Activated CD4-positive, alpha-beta T cell treated with anti-CD3 and anti-CD28 coated beads for 48 hours (primary cell): ENCODE measurements at places on chromosomes 2 and 18.

GRCh38 chr2:226884166-226884565 is 48.3 kb downstream of the RHBDD1 start:
- no peak for DNase-seq

DNA sequence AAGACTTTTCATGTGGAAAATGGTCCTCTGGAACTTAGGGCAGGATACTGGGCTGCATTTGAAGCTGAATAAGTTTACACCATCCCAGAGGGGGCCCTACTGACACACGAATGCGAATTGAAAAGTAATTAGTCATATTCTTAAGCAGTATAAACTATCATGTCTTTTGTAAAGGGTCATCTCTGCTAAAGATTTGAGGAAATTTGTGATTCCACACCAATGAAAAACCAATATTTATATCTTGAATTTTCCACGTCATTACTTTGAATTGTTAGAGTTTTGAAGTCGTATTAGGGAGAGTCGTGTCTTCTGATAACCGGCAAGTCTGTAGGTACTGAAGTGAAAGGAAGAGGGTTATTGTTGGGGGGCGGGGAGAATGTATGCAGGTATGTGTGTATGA is 4.1 kb upstream of the OTX1 start:
- no peak for DNase-seq

GRCh38 chr2:85164145-85164569 is 31.0 kb downstream of the TCF7L1 start:
- no peak for DNase-seq

GRCh38 chr2:22002066-22002465 is 878.3 kb downstream of the TDRD15 start:
- DNase-seq: no peak

DNA sequence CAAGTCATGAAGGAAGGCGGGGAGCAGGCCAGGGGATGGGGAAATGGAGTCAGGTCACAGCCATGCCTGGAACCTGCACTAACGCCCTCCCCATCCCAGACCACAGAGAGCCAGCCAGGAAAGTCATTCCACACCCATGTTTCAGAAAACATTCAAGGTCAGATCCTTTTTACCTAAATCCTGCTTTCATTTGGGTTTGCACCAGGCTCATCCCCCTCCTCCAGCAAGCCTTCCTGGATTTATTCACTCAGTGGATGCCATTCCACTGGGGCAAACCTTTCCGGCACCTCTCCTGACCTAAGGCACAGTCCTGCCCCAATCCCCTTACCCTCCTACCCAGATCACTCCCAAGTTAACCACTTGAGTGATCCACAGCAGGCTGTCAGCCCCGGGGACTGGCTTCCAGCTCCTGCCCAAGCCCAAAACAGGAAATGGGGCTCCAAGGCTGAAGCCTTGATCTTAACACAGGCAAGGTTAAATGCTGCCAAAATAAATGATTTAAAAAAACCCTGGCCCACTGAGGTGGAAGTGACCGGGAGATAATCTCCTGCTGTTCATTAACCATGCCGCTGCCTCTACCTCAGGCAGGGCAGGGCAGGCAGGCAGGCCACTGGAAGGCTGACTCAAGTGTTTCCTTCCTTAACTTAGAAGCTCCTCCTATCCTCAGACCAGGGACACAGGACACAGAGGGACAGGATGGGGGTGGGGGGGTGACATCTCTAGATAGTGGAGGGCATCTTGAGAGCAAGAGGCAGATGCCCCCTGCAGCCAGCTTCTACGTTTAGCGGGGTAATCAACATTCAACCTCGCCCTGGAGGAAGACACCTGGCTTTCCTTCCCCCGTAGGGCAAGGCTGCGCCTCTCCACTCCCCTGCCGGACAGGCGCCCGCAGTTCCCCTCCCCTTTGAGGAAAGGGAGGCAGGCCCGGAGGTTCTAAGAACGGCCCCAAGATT is 1.4 kb downstream of the RAB11FIP5 start:
- DNase-seq: peak; percentile 20

DNA sequence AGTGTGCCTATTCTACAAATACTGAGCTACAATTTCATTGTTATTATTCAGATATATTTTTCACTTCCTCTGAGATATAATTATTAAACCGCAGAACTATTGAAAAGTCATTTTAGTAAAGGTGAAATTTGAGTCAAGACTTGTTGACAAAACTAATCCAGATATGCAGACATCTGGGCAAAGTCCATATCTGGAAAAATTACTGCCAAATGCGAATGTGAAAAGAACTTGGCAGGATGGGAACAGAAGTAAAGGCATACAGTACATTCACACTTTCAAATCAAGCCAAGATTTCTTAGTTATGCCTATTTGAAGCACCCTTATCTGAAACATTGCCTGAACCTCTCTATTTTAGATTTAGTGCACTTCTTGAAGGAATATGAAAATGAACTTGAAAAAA is 923.6 kb downstream of the CCDC85A start:
- no peak for DNase-seq

- DNase-seq: peak; percentile 66
Observed at GRCh38 chr2:218658671-218659257, 659 bp downstream of the ZNF142 start.
